ENCODE measurements at places on chromosomes 1 and 21.

GRCh38 chr1:245693116-245693793 lies 538.5 kb downstream of the KIF26B start:
- DNase-seq = peak; percentile 38

DNA sequence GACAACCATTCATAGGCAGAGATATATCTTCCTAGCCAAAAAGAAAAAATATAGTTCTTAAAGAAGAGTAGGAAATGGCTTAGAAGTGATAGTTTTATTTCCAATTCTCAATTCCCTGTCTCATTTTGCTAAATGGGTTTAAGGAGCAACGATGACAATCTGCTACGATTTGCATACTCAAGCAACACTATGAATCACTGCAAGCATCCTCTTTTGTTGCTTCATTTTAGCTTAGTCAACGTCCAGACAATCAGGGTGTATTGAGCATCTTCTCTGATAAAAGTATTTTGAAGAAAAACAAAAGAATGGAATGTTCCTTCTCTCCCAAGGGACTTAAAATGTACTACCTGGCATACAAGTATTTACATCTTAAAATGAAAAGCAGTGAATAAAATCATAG lies 80.6 kb downstream of the RGS7 start:
- DNase-seq = no peak

DNA sequence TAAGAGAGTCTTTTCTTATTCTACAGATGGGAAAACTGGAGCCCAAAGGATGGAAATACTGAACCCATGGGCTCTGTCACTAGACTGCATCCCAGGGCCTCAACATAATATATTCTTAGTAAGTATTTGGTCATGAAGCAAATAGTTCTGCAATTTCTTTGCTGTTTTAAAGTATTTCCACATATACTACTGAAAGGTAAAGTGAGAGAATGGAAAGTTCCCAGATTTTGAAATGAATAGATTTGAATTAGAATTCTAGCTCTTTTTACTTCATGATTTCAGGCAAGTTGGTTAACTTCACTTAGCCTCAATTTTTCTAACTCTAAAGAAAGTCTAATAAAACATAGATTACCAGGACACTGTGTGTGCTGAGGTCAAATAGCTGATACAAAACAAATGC lies 95.6 kb upstream of the FGGY start:
- no peak for DNase-seq

- DNase-seq = no peak
These were observed 182.8 kb downstream of the PLPP3 start for GRCh38 chr1:56396581-56396980.

- no peak for DNase-seq
These were observed 76.6 kb downstream of the UBE2U start for GRCh38 chr1:64280001-64280400.

DNA sequence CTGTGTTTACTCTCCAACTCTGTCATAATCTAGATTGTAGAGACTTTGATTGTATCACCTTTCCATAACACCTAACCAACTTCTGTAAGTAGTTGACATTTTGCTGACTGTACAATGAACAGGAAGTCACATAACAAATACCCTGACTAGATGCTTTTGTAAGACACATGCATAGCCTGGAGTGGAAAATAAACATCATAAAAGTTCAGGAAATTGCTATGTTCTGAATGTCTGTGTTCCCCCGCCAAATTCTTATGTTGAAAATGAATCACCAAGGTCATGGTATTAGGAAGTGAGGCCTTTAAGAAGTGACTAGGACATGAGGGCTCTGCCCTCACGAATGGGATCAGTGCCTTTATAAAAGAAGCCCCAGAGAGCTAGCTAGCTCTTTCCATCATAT lies 40.4 kb upstream of the ZSWIM5 start:
- no peak for DNase-seq

GRCh38 chr1:36908096-36908495 lies 126.2 kb downstream of the GRIK3 start:
- no peak for DNase-seq

DNA sequence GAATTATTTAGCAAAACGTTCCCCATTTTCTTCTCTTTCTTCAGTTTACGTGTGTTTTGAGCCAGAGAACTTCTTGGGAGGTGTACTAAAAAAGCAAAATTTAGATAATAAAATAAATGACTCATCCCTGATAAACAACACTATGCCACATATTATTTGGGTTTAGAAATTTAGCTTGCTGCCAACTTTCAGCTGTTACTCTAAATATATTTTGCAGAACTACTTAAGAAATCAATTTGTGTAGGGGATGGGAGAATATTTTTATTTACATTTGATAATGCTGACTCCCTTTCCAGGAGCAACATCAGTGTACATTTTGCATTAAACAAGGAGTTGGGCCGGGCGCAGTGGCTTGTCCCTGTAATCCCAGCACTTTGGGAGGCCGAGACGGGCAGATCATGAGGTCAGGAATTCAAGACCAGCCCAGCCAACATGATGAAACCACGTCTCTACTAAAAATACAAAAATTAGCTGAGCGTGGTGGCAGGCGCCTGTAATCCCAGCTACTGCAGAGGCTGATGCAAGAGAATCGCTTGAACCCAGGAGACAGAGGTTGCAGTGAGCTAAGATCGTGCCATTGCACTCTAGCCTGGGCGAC lies 151.4 kb upstream of the ZRANB2 start:
- no peak for DNase-seq

DNA sequence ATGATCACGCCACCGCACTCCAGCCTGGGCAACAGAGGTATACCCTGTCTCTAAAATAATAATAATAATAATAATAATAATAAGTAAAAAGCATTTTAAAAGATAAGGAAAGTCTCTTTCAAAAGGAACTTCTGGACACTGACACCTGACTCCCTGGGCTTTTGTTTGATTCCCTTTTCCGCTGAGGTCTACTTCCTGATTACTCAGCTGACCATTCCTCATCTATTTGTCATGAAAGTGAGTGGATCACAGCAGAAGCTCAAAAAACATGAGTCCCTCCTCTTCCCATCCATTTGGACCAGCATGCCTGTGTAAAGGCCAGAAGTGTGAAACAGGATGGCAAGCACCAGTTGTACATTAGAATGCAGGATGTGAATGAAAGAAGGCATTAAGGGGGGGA lies 61.1 kb upstream of the FBXO28 start:
- no peak for DNase-seq

- DNase-seq = no peak
These were observed 93.7 kb downstream of the VAV3 start for GRCh38 chr1:107871259-107871658.

DNA sequence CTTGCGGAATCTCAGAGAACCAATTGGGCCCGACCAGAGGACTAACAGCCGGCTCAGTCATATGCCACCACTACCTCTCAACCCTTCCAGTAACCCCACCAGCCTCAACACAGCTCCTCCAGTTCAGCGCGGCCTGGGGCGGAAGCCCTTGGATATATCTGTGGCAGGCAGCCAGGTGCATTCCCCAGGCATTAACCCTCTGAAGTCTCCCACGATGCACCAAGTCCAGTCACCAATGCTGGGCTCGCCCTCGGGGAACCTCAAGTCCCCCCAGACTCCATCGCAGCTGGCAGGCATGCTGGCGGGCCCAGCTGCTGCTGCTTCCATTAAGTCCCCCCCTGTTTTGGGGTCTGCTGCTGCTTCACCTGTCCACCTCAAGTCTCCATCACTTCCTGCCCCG lies 49.8 kb downstream of the ACP6 start:
- no peak for DNase-seq

GRCh38 chr1:226063977-226064815 lies 1.7 kb downstream of the H3-3A start:
- no peak for DNase-seq

GRCh38 chr1:101153692-101154091 lies 83.1 kb upstream of the S1PR1 start:
- no peak for DNase-seq

DNA sequence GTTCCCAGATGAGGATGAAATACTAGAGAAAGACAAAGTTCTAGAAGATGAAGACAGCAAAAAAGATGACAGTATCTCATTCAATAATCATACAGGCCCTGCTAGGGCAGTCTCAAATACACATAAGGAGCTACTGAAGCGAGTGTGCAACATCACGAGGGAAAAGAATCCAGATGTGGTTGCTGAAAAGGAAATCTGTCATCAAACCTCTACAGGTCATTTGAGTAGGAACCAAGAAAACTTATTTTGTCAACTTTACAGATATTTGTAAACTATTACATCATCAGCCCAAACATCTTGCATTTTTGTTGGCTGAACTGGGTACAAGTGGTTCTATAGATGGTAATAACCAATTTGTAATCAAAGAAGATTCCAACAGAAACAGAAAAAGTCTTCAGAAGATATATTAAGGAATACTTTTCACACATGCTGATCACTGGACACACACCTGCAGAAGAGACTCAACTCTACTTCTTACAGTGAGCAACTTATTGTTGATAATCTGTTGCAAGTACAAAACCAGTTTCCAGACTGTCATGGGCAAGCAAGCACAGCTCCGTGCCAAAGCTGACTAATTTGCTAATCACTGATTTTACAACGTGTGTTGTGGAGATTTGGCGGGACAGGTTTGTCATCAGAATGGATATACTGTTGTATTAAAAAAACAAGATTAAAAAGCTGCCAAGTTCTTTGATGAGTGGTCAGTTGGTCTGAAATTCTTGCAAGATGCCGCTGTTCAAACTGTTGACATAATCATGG lies 42.1 kb downstream of the TRIM33 start:
- DNase-seq = no peak

GRCh38 chr21:32917362-32918135 lies 108.2 kb upstream of the OLIG2 start:
- DNase-seq = no peak

- no peak for DNase-seq
These were observed 22.9 kb upstream of the LMO4 start for GRCh38 chr1:87305762-87306161.

GRCh38 chr1:194151056-194151455 lies 964.6 kb upstream of the B3GALT2 start:
- DNase-seq = no peak

- DNase-seq = no peak
These were observed 192.4 kb upstream of the RNPC3 start for GRCh38 chr1:103333141-103333540.

- peak; percentile 84 for DNase-seq
These were observed 5.0 kb downstream of the MEF2D start for GRCh38 chr1:156495401-156496140.

GRCh38 chr1:227926896-227927885 lies 20.5 kb downstream of the WNT9A start:
- DNase-seq = no peak

DNA sequence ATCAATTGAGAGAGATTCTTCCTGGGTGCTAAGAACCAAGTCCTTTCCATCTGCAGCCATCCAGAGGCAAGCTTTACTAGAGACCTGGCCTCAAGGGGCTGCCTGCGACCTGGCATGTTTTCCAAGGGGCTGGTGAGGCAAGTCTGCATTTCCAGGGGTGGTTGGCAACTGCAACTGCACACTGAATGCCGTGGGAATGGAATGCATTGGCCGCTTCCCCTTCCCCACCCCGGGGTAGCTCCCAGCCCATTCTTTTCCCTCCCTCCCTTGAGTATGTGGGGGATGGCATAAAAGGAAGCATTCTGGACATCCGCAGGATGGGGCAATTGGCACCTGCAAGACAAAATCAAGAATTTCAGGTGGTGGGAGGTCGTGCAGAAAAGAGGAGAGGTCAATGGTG lies 155.1 kb downstream of the IGSF21 start:
- no peak for DNase-seq

DNA sequence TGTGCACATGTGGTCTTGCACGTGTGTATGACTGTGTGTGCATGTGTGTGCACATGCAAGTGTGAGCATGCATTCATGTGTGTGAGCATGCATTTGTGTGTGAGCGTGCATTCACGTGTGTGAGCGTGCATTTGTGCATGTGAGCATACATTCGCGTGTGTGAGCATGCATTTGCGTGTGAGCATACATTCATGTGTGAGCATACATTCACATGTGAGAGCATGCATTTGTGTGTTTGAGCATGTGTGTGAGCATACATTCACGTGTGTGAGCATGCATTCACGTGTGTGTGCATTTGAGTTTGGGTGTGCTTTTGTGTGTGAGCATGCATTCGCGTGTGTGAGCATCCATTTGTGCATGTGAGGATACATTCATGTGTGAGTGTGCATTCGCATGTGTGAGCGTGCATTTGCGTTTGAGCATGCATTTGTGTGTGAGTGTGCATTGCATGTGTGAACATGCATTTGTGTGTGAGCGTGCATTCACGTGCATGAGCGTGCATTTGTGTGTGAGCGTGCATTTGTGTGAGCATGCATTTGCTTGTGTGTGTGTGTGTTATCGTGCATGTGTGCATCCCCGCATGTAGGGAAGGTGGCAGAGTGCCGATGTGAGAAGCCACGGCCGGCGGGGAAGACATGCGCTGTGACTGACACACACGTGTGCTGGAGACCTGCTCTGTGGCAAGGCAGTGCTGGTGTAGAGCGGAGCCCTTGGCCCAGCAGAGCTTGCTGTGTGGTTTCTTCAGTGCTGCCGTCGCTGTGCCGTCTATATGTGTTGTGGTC lies 18.2 kb downstream of the ITGB2 start:
- DNase-seq = no peak

DNA sequence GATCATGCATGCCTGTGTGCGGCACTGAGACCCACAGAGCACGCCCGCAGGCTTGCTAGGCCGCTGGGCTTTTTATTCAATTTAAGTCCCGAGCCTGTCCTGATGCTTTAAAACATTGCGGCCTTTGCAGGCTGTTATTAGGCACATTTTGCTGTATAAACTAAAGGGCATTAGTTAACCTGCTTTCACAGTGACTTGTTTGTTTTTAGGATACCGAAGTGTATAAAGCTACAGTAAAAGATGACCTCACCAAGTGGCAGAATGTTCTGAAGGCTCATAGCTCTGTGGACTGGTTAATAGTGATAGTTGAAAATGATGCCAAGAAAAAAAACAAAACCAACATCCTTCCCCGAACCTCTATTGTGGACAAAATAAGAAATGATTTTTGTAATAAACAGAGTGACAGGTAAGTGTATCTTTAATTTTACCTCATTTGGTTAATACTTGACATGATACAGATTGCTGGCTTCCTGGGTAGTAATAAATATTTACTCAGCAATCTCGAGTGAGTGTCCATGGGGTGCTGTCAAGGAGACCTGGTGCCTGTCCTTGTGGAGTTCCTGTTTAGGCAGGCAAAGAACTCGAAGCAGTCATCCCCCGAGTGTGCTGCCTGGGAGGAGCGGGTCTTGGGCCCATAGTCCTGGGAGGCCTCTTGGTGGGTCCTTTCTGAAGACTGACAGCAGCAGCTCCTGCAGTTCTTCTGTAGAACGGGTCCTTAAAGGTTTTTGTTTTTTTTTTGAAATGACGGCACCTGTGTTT lies 40.1 kb downstream of the TRAPPC10 start:
- DNase-seq = no peak

Measured in cardiac septum (tissue), 1 donor.